Fibroblast of the aortic adventitia (primary cell): ENCODE measurements at places on chromosomes 3 and 15.

- peak; percentile 59 for DNase-seq
These were observed 8.6 kb downstream of the PARP9 start for GRCh38 chr3:122555275-122556071.

- DNase-seq: peak; percentile 88
These were observed 185.5 kb upstream of the ANKRD28 start for GRCh38 chr3:15983232-15983631.

- no peak for DNase-seq
These were observed 8.6 kb upstream of the TCAIM start for GRCh38 chr3:44329946-44330345.

DNA sequence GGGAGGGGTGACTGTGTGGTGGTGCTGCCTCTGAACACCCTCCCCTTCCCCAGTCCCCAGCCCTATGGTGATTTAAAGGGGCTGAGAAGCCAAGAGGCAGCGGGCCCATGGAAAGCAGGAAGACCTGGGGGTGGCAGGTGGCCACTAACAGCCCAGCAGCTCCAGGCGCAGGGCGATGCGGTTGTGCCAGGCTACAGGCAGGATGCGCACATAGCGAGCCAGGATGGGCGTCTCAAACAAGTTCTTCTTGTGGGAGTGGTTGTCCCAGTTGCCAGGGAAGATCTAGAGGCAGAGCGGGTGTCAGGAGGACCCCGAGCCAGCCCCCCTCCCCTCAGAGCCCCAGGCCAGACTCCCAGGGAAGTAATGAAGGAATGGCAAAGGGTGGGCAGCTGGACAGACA is 3.9 kb upstream of the HAPLN3 start:
- DNase-seq: no peak

GRCh38 chr3:49004352-49005302 is 2.6 kb upstream of the WDR6 start:
- DNase-seq: no peak

- peak; percentile 71 for DNase-seq
These were observed 16.6 kb downstream of the ST3GAL6 start for GRCh38 chr3:98779541-98780335.

DNA sequence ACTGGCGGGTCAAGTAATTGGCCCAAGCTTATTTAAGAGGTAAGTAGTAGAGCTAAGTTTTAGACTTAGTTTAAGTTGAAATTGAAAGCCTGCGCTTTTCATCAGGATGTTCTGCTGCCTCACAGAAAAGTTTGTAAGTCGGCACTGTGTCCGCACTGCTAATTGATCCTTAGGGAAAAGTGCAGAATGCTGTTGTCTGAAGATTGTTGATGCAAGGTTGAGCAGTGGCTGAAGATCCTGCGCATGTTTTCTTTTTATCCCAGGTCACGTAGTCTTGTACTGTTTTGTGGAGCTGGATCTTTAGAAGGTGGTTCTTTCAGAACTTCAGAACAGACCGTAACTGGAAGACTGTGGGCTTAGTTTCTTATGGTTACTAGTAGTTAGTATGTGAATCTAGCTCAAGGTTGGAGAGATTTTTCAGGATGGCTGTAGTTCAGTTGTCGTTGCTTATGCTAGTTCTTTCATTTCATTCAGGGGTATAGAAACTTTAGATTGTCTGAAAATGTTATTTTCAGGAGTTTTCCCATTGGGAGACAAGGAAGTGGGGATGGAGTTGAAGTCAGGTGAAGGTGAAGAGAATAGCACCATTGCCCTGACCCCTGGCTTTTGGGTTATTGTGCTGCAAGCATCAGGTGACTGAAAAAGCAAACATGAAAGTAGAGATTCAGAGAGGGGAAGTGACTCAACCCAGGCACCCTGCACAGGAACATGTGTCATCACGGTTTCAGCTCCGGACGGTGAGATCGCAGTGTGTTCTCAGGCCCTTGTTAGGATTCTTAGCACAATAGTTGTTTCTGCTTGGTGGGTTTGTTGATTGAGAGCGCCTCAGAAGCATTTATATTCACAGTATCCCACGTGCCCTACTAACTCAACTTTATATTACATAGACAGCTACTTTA is 32.8 kb downstream of the AKAP13 start:
- peak; percentile 76 for DNase-seq
